T-helper 1 cell treated with Interleukin-12 subunit alpha and Interleukin-12 subunit beta and Interleukin-4 antibody, amounts not matched to agents 30 ng/mL and 1 ng/mL, for 36 hours (primary cell): ENCODE measurements at places on chromosomes 6 and 20. TPM values are rescaled to one million over a fixed set of nuclear protein-coding genes. Genes with fewer than 3 reads are reported as not detected.

PKIB gene
- 0.39 and 0.49 TPM in 2 replicates for total RNA-seq

KCNQ5 gene
- total RNA-seq, result 3.4 and 4.1 TPM in 2 replicates

CST5 gene
- total RNA-seq, result not detected in 2 replicates

GNAS-AS1 gene
- total RNA-seq, result 1.3 and 1.4 TPM in 2 replicates

C20orf141 gene
- total RNA-seq, result not detected in 2 replicates

LMBRD1 gene
- 26.8 and 27.1 TPM in 2 replicates for total RNA-seq

COL11A2 gene
- 0.42 and 0.61 TPM in 2 replicates for total RNA-seq

CCDC170 gene
- 0.02 TPM in 1 of 2 replicates, not detected in the other for total RNA-seq

PERP gene
- 7.0 and 7.4 TPM in 2 replicates for total RNA-seq

CCM2L gene
- not detected in 2 replicates for total RNA-seq

GGTLC1 gene
- not detected in 2 replicates for total RNA-seq

OPRM1 gene
- total RNA-seq, result not detected in 2 replicates

RSPO3 gene
- total RNA-seq, result not detected in 2 replicates
